Cardiac fibroblast (primary cell): ENCODE measurements at places on chromosomes 4 and X.
A peak's percentile ranks its signal among the peaks of the same experiment; 100 is the strongest.

DNA sequence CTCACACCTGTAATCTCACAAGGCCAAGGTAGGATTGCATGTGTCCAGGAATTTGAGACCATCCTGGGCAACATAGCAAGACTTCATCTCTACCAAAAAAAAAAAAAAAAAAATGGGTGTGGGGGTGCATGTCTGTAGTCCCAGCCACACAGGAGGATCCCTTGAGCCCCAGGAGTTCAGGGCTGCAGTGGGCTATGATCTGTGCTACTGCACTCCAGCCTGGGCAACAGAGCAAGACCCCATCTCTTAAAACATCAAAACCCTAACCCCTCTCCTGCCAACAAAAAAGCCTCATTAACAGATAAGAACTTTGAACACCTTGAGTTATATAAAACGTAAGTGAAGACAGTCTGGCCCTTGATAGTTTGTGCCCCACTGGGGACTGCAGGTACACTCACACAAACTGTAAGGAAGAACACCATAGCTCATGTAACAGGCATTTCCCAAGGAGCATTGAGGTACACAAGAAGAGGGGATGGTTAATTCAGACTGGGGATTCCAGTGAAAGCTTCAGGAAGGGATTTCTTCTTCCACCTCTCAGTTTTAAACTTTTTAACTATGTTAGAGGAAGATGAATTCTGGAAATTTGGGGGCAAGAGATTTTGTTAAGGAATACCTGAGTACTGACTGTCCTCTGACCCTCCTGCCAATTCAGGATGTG, 34.7 kb downstream of the RBPJ start:
- DNase-seq = peak; percentile 17

DNA sequence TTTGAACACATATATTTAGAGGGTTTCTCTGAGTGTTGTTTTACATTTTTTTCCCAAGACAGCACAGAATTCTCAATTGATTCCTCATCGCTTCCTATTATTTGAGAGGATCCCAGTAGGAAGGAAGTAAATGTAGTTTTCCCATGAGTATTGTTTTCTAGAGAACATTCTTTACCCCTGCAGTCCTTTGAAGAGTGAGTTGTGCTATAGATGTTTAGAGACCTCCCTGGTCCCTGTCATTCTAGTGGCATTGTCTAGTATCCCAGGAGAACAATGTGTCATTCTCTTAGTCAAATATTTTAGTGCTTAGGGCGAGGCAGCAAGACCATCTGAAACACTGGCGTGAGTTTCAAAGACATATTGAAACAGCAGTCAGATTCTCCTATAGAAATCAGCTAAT, 32.5 kb downstream of the SORBS2 start:
- DNase-seq = peak; percentile 92

- DNase-seq = peak; percentile 41
Observed at GRCh38 chr4:123777373-123777772, 380.8 kb downstream of the SPRY1 start.

DNA sequence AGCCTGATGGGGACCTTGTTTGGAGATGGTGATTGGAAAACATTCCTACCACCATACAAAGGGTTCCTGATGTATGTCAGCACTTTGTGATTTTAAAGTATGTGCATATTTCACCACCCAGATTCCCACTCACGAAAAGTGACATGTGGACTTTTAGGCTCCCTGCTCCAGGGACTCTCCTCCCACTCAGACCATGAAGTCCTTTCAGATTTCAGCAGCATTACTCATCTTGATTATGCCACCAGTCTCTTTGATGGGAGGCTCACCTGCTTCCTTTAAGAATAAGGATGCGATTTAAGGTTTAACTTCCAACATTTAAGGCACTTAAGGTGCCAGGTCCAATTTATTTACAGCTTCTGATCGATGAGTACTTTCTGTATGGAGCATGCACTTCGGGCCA, 204.4 kb downstream of the PPARGC1A start:
- no peak for DNase-seq
